ENCODE measurements at places on chromosomes 6 and 20.

DNA sequence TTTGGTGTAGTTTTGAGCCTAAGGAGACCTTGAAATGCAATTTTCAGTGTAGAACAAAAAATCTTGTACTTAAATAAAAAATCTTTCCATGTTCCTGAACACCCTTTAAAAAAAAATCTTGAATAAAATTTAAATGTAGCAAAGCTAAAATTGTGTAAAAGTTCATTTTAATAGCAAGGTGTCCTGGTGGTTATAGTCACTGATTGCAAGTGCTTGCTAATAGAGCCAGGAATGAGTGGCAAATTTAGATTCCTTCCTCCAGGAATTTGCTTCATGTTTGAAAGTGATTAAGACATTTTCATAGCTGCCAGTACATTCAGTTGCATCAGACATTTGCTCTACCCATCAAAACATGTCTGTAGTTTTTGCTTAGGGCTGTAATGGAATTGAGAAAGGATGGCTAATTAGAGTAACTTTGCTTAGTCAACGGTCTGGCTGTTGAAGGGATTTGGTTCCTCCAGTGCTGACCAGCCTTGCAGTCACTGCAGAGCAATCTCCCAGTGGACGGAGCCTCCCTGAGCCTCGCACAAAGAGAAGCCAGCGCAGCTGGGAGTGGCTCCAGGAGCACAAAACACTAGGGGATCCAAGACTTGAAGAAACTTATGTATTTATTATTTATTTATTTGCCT lies 36.5 kb downstream of the AKAP12 start:
- DNase-seq = no peak

- DNase-seq = no peak
Observed at GRCh38 chr6:104710543-104711335, 149.0 kb downstream of the HACE1 start.

DNA sequence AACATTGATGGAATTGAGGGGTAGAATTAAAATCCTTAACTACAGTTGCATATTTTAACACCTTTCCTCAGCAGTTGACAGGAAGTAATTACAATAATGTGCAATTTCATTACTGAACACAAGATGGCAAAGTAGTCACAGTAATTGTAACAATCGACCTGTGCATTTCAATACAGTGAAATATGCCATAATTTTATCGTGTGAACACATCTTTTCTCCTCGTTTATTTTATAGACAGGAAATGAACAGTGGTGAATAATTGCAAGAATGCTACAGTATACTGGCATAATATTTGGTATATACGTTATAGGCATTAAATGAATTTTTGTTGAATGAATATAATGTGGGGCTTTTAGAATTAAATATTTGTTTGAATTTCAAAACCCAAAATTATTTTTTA lies 25.0 kb downstream of the CYB5R4 start:
- DNase-seq = no peak

DNA sequence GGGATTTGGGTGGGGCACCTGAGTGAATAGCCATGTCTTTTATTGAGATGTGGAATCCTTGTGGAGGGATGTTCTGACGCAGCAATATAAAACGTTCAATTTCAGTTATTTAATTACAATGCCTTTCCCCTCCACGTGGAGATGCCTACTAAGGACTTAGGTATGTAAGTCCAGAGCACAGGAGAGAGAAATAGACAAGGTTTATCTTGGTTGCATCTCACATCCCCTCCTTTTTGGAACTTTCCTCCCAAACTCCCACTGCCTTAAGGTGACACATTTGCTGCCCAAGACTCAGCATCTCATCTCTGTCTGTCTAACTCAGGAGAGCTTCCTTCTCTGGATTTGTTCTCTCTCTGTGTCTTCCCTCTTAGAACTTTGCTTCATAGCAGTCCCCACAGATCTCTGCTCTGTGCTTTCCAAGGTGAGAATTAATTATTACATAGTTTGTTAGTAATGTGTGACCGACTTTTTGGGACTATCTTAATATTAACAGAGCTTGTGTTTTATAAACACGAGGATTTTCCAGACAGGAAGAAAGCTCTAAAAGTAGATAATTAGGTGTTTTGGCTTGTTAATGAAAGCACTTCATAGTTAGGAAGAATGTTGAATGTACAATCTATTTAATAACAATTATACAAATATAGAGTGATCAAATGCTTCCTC lies 52.6 kb downstream of the COL19A1 start:
- no peak for DNase-seq

DNA sequence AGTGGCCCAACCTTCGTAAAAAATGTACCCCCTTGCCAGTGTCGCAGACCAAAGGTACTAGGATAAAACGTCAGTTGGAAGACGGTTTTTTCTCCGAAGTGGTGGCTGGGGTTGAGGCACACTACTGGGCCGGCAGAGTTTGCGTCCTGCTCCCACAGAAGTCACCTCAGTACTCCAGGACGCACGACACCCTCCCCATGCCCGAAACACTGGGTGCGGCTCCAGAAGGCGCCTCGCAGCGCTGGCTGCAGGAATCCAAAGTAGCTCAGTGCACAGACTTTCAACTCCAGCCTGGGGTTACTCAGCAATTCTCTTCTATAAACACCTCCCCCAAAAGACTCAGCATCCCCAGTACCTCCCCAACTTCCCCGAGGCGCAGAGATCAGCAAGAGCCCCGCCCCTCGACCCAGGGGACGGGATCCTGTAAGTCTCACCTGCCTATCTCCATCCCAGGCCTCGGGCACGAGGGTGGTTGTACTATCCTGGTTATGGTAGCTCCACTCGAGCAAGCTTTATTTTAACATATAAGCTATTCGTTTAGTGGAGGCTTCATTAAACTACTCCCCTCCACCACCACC lies 88.2 kb downstream of the ZFP64 start:
- no peak for DNase-seq

- DNase-seq = no peak
Observed at GRCh38 chr20:19026121-19026878, 186.1 kb upstream of the SLC24A3 start.

DNA sequence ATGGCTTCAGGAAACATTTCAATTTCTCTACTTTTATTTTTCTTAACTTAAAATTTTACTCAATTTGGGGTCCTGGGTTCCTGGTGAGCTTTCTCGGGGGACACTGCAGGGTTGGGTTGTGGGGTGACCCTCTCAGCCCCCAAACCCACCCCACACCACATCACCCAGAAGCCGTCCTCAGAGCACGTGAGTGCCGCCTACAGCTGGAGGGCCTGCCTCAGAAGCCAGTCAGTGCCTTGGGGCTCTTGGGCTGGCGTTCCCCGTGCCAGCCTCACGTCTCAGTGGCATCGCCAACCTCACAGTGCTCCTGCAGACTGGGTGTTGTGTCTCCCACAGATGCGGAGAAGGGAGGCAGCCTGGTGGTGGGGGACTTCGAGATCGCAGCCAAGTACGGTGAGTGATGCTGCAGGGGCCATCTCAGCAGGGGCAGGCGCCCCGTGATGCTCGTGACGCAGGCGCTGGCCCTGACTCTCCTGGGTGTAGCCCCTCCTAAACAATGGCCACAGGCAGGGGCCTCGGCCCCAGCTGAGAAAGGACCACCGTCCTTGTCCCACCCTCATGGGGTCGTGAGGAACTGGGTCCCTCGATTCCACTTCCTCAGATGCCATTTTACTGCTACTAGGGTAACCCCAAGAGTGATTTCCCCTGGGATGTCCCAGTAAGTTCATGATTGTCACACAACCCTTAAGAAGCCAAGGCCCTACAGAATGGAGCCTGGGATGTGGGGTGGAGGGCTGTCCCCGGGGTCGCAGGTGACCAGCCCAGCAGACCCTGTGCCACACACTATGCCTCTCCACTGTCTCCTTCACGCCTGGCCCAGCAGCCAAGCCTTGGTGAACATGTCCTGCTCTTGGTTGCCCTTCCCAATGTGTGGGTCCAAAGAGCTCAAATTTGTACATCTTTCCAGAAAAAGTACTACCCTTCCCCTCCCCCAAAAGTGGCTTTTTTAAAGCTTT lies 23.8 kb upstream of the PYGB start:
- DNase-seq = no peak

DNA sequence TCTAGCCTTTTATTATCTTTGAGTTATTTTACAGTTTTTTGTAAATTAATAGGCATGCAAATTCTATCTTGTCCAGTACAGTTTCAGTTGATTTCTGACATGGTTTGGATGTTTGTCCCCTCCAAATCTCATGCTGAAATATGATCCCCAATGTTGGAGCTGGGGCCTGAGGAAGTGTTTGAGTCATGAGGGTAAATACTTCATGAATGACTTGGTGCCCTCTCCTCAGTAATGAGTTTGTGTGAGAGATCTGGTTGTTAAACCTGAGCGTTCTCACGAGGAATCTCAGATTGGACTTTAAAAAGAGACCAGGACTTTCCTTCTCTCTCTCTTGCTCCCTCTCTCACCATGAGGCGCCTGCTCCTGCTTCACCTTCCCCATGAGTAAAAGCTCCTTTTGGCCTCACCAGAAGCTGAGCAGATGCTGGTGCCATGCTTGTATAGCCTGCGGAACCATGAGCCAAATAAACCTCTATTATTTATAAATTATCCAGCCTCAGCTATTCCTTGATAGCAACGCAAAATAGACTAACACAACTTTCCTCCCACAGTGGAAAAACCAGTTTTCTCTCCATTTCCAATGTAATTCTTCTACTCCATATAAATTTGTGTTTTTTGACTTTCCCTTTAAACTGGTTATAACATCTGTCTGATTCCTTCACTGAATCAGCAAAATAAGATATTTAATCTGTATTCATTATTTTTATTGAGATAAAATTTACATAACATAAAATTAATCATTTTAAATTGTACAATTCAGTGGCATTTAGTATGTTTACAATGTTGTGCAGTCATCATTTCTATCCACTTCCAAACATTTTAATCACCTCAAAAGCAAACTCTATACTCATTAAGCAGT lies 78.7 kb upstream of the PRSS16 start:
- DNase-seq = no peak

GRCh38 chr6:32271429-32271828 lies 47.6 kb upstream of the NOTCH4 start:
- no peak for DNase-seq

DNA sequence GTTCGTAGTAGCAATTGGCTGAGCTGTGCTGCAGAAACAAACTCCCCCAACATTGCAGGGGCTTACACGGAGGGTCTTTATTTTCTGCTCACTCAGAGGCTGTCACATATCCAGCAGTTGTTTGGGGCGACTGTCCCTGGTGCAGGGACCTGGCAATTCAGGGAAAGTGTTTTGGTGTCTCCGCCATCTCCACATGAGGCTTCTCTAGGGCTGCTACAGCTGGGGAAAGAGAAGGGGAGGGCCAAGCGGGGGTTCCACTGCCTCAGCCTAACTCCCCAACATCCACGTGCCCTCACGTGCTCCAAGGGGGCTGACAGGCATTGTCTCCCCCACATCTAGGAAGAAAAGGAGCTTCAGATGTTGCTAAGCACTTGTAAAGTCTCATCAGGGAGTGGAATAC lies 61.3 kb upstream of the NXT1 start:
- DNase-seq = no peak

GRCh38 chr20:57656821-57657534 lies 36.8 kb upstream of the ZBP1 start:
- DNase-seq = no peak

Data from stimulated activated CD8-positive, alpha-beta memory T cell treated with anti-CD3 and anti-CD28 coated beads, Interleukin-15, amount 100 ng/mL, for 48 hours (primary cell).